NCI-H1417 treated with DMSO at 0.1 percent for 48 hours (cell line): ENCODE measurements at places on chromosomes 1 and 21.

DNA sequence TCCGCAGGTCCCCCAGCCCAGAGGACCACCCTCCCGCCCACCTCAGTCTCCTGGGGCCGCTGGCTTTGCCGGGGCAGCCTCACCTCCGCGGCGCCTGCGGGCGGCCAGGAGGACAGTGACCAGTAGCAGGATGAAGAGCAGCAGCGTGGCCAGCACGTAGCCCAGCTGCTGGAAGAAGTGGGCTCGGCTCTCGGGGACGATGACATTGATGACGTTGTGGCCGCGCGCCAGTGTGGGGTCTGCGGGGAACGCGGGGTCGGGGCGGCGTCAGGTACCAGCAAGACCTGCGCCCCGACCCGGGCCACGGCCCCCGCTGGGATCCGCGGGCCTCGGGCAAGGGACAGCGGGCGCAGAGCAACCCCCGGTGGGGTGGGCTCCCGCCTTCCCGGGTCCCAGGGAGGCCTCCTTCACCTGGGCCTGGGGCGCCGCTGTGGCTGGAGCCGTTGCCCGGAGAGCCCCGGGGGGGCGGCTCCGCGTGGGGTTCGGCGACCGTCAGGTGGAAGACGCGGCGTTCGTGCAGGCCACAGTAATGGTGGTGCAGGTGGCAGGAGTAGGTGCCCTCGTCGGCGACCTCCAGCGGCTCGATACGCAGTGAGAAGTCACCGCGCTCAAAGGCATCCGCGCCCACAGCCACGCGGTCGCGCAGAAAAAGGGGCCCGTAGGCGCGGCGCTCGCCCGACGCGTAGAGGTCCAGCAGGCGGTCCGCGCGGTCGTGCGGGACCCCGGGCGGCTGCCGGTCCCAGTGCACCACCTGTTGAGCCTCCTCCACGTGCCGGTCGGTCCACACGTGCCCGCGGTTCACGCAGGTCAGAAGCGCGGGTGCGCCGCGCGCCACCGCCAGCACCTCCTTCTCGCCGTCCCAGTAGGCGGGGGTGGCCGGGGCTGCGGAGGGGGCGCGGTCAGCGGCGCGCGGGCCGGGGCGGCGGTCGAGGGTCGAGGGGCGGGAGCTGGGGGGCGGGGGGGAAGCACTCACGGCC is 3.8 kb downstream of the MXRA8 start:
- no peak for DNase-seq

DNA sequence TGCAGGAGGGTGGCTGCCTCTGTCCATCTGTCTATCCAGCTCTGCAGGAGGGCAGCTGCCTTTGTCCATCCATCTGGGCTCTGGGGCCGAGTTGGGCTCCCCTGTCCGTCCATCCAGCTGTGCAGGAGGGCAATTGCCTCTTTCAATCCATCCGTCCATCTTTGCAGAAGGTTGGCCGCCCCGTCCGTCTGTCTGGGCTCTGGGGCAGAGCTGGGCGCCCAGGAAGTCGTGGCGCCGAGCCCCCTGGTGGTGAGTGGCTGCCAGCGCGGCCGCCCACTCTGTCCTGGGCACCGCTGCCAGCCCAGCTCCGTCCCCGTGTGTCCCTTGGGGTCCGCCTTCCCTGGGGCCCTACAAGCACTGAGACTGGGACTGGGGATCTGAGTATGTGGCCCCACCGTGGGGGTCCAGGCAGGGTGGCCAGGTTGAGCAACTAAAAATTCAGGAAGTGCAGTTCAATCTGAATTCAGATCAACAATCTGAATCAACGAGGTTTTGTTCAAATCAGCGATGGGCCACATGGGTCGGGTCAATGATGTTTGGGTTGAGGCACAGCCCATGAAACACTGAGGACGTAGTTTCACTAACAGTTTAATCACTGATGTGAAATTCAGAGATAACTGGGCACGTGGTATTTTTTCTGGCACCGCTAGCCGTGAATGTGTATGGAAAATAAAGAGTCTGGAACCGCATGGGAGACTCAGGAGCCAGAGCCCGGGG is 99.1 kb upstream of the ACTRT2 start:
- DNase-seq: no peak

- DNase-seq: no peak
Measured at GRCh38 chr1:174266991-174267612, 107.8 kb downstream of the RABGAP1L start.

- DNase-seq: no peak
Measured at GRCh38 chr1:172554915-172555314, 22.0 kb downstream of the SUCO start.

GRCh38 chr21:25857308-25858074 is 122.7 kb downstream of the GABPA start:
- no peak for DNase-seq

- DNase-seq: no peak
Measured at GRCh38 chr1:159892944-159893343, 7.0 kb downstream of the CFAP45 start.

DNA sequence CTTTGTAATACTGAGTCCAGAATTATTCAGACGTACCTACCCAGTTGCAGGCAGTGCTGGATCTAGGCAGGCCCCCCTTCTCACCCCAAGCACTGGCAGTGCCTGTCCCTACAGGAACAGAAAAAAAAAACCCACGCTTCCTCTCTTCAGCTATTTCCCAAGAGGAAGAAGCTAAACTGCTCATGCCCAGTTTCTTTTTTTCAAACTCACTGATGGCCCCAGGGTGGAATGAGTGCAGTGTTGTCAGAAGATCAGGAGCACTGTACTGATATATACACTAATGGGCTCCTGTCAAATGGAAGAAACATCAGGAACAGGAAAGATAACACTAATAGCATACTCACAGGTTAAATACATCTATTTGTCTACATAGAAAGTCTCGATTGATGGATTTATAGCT is 28.2 kb upstream of the DOCK7 start:
- no peak for DNase-seq

- DNase-seq: no peak
Measured at GRCh38 chr1:109808703-109809102, 45.0 kb upstream of the EPS8L3 start.
